Activated T-helper 1 cell treated with anti-CD3 and anti-CD28 coated beads, Interleukin-2, amount 50 U/mL, for 16 hours (primary cell): ENCODE measurements at places on chromosomes 1 and 21.

- no peak for DNase-seq
Observed at GRCh38 chr1:201533836-201534235, 5.1 kb upstream of the NAV1 start.

DNA sequence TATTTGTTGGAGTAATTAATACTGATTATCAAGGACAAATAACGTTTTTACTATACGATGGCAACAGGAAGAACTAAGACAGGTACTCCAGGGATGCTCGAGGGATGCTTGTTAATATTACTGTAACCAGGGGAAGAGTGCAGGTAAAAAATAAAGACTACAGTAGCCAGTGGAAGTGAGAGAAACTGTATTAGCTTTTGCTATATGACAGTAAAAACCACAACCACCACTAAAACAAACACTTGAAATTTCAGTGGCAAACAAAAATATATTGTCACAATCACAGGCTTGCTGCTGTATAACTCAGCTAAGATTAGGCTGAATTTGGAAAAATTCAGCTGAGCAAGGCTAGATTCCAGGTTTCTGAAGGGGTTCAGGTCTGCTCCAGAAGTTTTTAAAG, 812.6 kb upstream of the ADGRL4 start:
- no peak for DNase-seq

DNA sequence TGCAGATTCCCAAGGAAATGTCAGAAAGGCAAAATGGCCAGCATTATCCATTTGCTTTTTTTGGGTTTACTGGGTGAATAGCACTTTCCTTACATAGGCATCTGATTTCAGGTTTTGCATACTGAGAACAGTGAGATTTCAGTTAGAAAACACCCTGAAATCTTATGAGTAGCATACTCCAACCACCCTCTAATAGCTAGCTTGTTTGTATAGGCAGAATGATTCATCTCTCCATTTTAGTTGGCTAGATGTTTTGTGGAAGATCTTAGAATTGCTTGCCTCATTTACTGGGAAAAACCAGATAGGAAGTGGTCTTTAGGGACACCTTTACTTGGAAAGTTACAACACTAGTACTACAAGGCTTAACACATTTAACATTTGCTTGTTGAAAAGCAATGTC, 10.4 kb downstream of the KYAT3 start:
- DNase-seq = no peak

DNA sequence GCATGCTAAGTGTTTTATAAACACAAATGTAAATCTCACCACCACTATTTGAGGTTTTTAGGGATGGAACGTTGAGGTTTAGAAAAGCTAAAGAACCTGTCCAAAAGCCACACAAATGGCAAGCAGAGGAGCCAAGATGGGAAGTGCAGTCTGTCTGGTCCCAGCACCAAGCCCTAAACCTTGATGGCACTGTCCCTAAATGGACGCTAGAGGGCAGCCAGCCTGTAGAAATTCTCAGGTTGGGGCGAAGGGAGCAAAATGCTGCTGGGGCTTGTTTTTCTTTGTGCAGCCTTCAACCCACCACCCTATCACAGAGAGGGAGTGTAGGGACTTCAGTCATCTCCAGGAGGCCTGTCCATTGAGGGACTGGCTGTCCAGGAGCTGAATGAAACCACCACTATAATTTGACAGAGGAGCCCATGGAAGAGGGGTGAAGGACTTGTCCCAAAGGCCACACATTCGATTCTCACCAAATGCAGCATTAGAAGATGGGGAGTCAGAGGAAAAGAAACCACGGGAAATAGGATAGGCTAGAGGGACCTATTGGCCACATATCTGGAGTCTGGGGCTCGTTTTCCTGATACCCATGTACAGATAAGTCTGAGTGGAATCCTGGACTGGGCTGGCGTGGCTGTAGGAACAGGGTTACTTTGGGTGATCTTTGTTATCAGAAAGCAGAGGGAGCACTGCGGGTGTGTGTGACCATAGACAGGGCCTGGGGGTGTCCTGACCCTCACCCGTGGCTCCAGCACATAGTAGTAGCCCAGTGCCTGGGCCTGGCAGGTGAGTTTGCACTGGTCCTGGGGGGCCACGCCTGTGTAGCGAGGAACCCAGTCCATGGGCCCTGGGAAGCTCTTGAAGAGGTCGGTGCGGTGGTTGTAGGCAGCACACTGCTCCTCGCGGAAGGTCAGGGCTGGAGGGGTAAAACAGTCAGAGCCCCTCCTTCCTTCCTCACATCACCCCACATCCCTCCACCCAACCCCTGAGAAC, 6.1 kb downstream of the ADAMTS4 start:
- DNase-seq = peak; percentile 27

- DNase-seq = no peak
Observed at GRCh38 chr1:58262702-58263101, 283.8 kb downstream of the OMA1 start.

GRCh38 chr1:158330391-158331105, 783 bp downstream of the CD1B start:
- no peak for DNase-seq

DNA sequence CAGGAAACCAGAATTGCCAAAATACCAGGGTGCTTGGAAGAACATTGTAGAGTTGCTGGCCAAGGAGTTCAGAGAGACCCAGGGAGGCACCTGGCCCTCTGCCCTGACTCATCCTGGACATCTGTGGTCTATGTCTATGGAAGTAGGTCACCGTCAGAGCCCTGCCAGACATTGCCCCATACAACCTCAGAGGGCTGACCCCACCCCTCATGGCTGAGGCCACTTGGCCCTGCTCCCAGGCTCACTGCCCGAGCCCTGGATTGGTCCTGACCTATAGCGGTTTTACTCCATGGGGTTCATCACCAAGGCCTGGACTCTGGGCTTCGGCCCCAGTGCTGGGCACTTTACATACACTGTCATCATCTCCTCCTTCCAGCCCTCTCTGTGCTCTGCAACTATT, 233.1 kb downstream of the PTPRU start:
- no peak for DNase-seq

GRCh38 chr1:163633366-163633765, 311.6 kb downstream of the NUF2 start:
- no peak for DNase-seq

DNA sequence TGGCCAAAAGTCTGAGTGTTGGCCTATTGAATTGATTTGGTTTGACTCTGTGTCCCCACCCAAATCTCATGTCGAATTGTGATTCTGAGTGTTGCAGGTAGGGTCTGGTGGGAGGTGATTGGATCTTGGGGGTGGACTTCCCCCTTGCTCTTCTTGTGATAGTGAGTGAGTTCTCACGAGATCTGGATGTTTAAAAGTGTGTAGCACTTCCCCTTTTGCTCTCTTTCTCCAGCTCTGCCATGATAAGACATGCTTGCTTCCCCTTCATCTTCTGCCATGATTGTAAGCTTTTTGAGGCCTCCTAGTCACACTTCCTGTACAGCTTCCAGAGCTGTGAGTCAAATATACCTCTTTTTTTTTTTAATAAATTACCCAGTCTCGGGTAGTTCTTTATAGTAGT, 297.1 kb upstream of the ZRANB2 start:
- no peak for DNase-seq

- no peak for DNase-seq
Observed at GRCh38 chr1:101995984-101996745, 561 bp downstream of the OLFM3 start.

DNA sequence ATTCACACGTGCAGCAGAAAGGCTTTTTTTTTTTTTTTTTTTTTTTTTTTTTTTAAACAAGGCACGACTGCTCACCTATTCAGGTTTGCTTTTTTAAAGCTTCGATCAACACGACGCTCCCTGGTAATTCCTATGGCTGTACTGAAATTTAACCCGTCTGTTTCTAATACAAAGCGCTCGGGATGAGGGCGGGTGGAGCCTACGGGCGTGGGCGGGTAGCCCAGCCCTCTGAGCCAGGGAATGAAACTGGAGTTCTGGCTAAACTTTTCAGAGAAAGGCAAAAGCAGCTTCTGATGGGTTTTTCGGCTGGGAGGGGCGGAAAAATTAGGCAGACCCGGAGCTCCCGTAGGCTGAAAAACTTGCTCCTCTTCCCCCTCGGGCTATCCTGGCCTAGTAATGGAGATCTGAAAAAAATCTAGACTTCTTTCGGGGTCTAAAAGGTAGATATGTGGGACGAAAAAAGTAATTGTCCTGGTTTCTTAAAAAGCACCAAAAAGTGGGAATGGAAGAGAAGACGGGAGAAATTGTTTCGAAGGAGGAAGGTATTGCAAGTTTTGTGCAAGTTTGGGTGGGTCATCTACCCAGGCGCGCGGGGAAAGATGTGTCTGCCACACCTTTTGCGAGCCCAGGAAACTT, 7.4 kb downstream of the NR5A2 start:
- DNase-seq = no peak

DNA sequence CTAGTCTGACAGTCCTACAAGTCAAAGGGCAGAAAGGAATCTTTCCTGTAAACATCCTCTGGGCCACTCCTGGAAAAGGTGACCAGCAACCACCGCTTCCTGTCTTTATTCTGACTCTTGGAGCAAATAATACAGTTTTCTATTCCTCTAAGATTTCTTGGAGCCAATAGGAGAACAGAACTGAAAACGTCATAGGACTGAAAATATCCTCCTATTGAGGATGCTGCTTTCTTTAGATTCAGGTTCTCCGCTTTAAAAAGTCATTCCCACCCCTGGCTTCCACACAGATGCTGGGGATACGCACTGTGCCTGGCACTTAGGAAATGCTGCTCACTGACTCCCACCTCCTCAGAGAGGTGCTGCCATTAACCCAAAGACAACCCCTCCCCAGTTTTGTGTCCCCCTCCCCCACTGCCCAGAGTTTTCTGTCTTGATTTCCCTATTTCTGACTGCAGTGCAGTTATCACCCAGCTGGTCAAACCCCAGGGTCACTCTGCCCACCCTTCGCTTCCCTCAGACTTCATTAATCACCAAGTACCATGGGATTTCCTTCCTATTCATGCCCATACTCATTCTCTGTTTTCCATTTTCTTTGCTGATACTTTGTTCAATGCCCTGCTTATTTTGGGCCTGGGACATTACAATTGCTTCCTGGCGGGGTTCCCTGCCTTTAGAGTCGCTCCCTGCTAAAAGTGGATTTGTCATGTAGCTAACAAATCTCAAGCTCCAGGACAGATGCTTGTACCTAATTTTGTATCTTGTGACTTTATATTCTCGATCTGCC, 82.1 kb upstream of the ARHGAP29 start:
- DNase-seq = no peak

GRCh38 chr1:35707601-35708440, 10.9 kb downstream of the C1orf216 start:
- no peak for DNase-seq

DNA sequence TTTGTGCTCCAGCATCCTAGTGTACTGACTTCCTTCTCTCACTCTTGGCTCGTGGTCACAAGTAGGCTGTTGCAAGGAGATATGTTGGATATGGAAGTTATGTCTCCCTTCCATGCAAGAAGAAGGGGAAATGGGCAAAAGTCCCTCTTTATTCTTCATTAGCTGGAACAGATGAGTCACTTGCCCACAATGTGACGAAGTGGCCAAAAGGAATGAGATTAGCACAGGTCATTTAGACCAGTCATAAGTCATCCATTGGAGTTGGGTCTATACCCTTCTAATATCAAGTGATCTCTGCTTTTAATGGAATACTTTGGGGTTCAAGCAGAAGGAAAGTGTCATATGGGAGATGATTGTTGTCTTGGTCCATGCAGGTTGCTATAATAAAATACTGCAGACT, 91.2 kb upstream of the NGF start:
- no peak for DNase-seq

GRCh38 chr1:167776151-167776550, 54.4 kb downstream of the MPZL1 start:
- no peak for DNase-seq

GRCh38 chr1:147089457-147089856, 82.8 kb downstream of the PRKAB2 start:
- no peak for DNase-seq

- no peak for DNase-seq
Observed at GRCh38 chr1:230037261-230037660, 29.8 kb upstream of the GALNT2 start.

- no peak for DNase-seq
Observed at GRCh38 chr1:17281775-17282181, 26.2 kb upstream of the PADI4 start.

DNA sequence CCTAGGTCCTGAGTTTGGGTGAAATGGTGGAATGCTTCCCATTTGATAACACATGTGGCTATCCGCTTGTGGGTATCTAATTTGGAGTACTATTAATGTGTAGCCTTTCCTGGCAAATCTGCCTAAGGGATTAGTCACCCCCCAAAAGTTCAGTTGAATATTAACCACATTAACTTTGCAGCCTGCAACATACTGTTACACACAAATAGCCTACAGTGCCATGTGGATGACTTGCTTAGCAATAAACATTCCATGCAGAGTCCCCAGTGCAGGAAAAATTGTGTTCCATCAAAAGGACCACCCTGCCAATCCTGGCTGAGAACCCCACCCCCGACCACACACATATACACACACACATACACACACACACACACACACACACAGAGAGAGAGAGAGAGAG, 303.3 kb upstream of the ESRRG start:
- no peak for DNase-seq

DNA sequence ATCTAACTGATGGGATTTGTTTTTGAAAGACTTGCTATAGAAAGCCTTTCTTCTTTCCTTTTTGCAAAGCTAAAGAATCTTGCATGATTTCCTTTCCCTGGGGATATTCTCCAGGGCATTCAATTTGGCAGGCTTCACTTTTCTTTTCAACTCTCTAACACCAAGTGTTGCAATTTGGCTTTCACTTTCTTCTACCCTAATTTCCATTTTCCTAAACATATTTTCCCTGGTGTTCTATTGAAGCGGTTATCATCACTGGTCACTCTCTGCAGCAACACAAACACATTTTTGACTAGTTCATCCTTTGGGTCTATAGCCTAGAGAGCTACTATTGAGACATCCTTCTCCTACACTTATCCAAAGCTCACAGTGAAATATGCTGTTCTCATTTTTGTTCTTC, 424.5 kb downstream of the NEGR1 start:
- no peak for DNase-seq

- DNase-seq = no peak
Observed at GRCh38 chr1:42962641-42963377, 4.1 kb upstream of the SLC2A1 start.

GRCh38 chr1:99457381-99458165, 188.3 kb upstream of the PALMD start:
- no peak for DNase-seq

- no peak for DNase-seq
Observed at GRCh38 chr1:17586172-17586964, 46.9 kb downstream of the ARHGEF10L start.

DNA sequence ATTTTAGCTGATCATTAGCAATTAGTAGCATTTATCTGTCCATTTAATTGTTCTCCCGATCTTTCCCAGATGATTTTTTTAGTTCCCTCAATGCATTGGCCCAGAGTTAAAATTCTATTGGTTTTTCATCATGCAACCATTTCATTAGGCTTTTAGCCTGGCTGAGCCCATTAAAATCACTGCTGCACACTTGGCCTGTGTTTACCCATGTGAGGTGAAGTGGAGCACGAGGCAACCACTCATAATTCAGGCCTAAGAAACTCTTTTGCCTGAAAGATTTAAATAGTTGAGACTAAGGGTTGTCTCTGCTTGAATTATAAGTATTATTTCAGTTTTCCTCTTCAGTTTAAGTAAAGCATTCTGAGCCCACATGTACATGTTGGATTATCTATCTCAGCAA, 889.0 kb upstream of the ADGRL4 start:
- no peak for DNase-seq
